ENCODE measurements at places on chromosomes 1 and 21.

GRCh38 chr21:46269466-46269865 lies 15.9 kb downstream of the MCM3AP start:
- no peak for DNase-seq

DNA sequence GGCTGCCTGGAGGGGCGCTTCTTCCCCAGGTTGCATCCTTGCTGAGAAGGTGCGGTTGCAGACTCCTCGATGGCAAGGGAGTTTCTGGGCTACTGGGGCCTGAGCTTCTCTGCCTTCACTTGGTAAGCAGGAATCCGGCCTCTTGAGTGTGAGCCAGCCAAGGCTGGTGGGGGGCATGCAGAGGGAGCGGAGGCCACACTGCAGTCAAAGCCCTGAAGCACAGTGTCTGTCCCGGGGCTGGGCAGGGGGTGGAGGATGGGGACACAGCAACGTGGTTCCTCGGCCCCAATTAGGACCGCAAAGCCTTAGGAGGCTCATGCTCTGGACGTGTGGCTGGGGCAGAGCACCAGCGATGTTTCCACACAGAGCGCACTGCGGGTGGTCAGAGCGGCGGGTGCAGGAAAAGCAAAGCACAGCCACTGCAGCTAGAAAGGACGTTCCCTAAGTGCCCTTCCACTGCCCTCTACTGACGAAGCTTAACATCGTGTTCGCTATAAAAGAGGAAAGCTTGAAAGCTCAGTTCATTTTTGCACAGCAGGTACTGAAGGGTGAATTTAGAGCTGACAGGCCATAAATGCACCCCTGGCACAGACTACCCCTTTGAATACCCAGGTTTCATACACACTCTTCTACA lies 60.7 kb upstream of the COG2 start:
- DNase-seq: no peak

DNA sequence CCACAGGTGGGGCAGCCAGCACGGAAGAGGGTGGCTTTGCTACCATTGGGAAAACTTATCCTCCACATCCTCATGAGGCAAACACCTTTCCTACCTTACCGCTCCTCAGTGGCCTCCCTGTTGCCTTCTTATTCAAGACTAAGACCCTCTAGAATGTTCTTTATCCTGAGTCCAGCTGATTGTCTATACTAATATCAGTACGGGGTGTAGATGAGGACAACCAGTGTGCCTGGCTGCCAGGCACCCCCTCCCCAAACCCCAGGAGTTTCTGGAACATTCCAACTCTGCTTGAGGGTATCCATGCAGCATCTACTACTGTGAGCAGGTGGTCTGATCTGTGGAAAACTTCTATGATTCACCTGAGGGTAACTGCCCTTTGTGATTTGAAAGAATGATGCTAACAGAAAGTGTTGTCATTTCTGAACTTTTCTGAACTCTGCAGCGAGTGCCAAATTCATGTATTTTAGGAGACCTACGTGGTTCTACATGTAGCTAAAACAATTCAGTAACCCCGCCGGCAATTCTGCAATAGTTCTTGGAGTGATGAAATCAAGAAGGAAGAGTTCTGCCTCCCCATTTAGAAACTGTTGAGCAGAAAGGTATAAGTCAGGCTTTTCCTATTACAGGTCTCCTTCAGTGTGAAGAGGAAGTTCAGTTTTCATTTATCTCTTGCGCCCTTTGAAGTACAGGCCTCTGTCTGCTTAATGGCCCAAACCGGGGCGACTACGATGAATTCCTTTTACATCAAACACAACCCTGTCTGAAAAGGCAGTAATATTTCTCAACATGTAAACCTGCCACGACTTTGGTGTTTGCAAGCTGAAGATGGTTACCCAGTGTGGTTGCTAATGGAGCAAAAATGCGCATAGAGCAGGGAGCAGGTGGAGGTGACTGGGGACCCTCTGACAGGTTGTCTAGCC lies 80.4 kb downstream of the RUNX1 start:
- DNase-seq: no peak

- DNase-seq: no peak
These were observed 63.2 kb downstream of the FAM163A start for GRCh38 chr1:179806333-179806732.

DNA sequence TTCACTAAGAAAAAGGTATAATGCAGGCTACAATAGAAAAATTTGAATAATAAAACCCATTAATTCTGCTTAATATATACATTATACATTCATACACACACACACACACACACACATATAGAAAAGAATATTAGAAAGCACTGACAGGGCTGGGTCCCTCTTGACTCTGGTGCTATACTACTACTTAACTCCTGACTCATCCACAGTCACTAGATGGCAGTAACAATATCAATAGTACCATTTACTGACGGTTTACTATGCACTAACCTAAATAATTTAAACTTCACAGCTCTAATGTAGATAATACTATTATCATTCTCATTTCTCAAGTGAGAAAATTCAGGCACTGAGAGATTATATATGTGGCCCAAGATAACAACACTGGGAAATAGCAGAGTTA lies 87.5 kb downstream of the COP1 start:
- no peak for DNase-seq

DNA sequence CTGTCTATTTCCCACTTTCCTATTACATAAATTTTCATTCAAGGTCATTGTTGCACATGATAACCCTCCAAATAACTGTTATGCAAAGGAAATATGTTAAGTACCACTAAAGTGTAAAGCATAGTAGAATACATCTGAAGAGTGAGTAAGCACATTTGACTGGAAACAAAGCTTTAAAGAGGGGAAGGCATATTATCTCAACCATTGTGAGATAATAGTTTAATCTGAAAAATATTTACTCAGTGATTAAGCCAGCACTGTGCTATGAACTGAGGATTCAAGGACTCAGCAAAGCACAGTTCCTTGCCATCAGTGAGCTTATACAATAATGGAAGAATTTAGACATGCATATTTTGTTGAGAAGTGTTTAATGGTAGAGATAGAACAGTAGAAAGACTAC lies 127.4 kb downstream of the HMCN1 start:
- DNase-seq: no peak

All from spinal cord (tissue), 10 donors.